Heart right ventricle (tissue), 16 donors: ENCODE measurements at places on chromosomes 3 and 15. TPM values are rescaled to one million over a fixed set of nuclear protein-coding genes. Genes with fewer than 3 reads are reported as not detected.

DNA sequence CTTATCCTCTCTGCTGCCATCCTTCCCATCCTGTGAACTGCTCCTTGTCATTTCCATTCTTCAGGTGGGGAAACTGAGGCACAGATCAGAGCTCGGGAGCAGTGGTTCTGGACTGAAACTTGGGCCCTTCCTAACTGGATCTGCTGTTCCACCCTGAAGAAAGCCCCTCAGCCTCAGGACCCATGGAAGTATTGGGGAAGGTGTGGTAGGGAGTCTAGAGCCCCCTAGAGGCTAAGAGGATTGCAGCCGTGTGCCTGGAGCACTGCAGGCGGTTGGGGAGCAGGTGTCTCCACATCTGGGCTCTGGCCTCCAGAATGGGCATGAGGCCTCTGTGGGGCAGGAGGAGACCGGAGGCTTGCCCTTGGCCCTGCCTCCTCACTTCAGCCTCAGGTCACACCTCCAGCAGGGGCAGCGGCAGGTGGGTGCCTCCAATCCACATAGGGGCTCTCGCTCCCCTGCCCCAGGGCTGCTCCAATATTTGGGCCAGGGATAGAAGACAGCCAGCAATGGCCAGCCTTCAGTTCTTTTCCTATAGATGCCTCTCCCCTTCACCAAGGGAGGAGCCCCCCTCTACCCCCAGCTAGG lies 28.1 kb downstream of the DNAJB8 start:
- H3K4me3 ChIP-seq = no peak overlapping the region
- H3K36me3 ChIP-seq = no peaks in the 10 kb centered on the region
- no peak for DNase-seq
- H3K4me1 ChIP-seq = no peaks in the 10 kb centered on the region
- peaks cover 9% of the 10 kb centered on the region for H3K27me3 ChIP-seq

Gene SENP7
- 9.8 TPM for total RNA-seq

- DNase-seq = no peak
- peaks cover 14% of the 10 kb centered on the region for H3K27me3 ChIP-seq
- no peak overlapping the region for H3K4me3 ChIP-seq
- H3K4me1 ChIP-seq = no peaks in the 10 kb centered on the region
Observed at GRCh38 chr15:28913171-28913765, 27.5 kb downstream of the APBA2 start.

DNA sequence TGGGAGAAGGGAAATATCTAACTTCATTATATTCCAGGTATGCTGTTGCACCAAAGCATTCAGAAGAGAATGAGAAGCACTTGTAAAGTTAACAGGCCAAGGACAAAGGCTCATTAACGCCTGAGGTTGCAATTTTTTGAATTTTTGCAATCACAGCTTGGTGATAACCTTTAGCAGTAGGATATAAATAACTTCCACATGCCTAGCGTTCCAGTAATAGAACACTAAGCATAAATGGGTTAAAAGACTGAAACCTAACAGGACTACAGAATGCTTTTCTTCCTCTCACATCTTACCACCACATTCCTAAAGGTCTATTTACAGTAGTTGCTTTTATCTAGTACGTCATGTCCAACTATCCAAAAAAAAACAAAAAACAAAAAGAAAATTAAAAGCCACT lies 57.4 kb upstream of the IMPG2 start:
- DNase-seq = no peak
- peak overlapping the region; percentile 66 for H3K27ac ChIP-seq
- no peaks in the 10 kb centered on the region for H3K36me3 ChIP-seq

DNA sequence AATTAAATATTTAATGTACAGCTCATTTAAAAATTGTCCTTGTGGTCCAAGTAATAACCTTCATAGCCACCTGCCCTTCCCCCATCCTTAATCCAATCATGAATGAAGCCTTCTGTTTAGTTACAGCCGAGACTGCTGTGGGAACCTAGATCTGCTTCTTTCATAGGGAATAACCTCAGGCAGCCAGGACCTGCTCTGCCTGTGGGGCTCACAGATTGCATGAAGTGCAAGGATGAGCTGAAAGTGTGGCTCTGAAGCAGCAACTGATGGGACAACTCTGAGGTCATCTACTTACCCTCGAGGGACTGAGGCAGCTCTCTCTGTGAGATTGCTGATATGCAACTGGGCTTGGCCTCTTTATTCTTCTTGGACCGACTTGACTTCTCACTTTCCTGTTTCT lies 169.8 kb downstream of the POTEB3 start:
- DNase-seq = no peak
- H3K27ac ChIP-seq = no peak overlapping the region
- H3K4me3 ChIP-seq = no peak overlapping the region
- no peaks in the 10 kb centered on the region for H3K36me3 ChIP-seq
- H3K27me3 ChIP-seq = no peaks in the 10 kb centered on the region
- H3K4me1 ChIP-seq = peaks cover 4% of the 10 kb centered on the region
